Right lung (tissue), 10 donors: ENCODE measurements at places on chromosomes 12 and 14. TPM values are rescaled to one million over a fixed set of nuclear protein-coding genes. Genes with fewer than 3 reads are reported as not detected.

- DNase-seq, result no peak
Measured at GRCh38 chr12:61272441-61272840, 987.8 kb upstream of the USP15 start.

GRCh38 chr12:19245666-19246065, 116.1 kb downstream of the PLEKHA5 start:
- no peak for DNase-seq

GRCh38 chr12:91542067-91542466, 359.4 kb upstream of the DCN start:
- no peak for DNase-seq

DNA sequence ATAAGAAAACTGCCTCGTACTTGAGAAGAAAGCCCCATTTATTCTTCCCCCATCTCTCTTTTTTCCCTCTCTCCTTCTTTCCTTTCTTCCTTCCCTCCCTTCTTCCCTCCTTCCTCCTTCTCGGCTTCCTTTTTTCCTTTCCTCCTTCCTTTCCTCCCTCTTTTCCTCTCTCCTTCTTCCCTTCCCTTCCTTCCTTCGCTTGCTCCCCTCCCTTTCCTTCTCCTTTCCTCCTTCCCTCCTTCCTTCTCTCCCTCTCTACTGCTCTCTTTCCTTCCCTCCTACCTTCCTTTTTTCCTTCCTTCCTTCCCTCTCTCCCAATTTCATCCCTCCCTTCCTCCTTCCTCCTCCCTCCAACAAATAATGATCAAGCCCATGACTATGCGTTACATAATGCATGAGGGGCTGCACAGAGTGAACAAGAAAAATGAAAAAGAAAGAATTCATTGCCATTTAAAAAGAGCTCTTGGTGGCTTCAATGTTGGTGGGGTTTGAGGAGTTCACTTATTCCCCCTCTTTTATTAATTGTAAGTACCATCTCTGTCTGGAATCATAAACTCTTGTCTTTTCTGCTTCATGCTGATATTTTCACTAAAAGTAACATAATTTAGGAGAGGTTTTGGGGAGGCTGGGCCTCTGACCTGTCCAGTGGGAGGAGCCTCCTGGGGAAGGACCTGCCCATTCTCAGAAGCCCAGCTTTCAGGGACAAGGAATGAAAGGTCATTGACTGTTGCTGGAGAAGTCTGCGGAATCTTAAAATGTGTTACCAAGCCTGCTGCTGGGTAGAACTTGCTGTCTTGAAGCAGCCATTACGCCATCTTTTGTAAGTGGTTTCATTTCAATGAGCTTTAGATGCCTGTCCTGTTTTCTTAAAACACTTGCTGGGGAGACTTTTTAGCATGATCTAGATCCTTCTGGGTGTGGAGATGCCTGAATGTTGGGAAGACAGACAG, 144.3 kb downstream of the CHST11 start:
- DNase-seq, result no peak

DNA sequence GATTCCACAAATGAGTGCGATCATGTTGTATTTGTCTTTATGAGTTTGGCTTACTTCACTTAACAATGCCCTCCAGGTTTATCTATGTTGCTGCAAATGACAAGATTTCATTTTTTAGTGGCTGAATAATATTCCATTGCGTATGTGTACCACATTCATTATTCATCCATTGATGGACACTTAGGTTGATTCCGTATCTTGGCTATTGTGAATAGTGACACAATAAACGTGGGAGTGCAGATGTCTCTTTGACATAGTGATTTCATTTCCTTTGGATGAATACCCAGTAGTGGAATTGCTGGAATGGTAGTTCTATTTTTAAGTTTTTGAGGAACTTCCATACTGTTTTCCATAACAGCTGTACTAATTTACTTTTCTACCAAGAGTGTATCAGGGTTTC, 23.5 kb downstream of the AKAP6 start:
- no peak for DNase-seq

DNA sequence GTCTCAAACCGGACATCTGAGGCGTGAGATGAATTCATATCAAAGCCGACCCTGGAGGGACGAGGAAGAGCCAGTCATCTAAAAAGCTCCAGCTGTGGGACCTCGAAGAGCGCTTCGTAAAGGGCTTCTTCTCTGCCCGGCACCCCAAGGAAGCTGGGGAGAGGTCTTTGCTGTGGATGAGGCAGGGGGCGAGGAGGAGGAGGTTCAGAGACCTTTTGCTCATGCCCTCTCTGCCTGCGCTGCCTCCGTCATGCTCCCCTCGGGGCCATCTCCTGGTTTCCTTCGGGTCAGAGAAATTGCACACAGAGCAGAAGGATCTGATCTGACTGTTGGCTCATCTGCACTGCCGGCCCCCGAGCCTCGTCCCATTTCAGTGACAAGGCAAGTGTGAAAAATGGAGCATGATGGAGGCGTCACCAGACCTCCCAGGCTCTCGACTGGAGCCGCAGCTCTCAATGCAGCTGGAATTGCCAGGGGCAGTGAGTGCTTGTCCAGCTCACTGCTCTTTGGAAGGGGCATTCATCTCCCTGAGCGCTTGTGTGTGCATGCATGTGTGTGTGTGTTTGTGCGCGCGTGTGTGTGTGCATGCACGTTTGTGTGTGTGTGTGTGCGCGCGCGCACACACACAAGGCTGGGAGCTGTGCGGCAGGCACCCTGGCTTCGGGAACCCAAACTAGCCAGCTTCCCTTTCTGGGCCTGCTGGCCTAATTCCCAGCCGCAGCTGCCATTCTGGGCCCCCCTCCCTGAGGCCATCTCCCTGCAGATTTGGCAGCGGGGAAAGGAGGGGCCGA, 9.2 kb downstream of the CABP1 start:
- peak; percentile 34 for DNase-seq

DNA sequence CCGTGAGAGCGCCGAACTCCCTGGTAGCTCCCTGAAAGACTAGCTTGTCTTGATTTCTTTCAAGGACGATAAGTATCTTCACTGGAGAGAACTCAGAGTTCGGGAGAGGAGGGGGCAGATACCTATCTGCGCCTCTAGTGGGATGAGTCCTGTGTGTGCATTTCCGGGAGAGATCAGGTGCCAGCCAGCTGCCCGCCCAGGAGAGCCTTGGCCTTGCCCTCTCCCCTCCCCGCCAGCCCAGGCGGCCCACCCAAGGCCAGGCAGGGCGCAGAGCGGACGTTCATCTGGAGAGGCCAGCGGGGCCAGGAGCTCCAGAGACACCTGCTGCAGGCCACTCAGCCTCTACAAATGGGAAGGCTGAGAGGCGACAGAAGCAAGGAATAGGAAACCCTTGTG, 1.0 kb downstream of the CD9 start:
- no peak for DNase-seq

DNA sequence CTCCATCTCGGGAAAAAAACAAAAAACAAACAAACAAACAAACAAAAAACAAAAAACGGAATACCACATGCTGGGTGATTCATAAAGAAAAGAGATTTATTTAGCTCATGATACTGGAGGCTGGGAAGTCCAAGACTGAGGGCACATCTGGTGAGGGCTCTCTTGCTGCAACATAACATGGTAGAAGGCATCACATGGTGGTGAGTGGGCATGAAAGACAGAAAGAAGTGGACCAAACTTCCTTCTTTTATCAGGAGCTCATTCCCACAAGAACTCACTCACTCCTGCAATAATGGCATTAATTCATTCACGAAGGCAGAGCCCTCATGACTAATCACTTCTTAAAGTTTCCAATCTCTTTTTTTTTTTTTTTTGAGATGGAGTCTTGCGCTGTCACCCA, 8.0 kb upstream of the LGMN start:
- DNase-seq, result no peak

DNA sequence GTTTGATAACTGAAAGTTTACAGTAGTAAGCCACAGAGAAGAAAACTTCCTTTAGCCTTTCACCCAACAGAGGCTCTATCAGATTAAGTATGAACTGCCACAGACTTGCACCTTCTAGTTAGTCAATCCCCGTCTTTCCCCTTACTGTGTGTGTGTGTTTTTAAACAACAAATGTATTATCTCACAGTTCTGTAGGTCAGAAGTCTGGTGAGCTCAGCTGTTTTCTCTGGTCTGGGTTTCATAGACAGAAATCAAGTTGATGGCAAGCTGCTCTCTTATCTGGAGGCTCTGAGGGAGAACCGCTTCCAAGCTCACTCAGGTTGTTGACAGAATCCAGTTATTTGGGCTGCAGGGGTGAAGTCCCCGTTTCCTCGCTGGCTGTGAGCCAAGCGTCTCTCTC, 320.5 kb downstream of the PRKD1 start:
- DNase-seq, result no peak

DNA sequence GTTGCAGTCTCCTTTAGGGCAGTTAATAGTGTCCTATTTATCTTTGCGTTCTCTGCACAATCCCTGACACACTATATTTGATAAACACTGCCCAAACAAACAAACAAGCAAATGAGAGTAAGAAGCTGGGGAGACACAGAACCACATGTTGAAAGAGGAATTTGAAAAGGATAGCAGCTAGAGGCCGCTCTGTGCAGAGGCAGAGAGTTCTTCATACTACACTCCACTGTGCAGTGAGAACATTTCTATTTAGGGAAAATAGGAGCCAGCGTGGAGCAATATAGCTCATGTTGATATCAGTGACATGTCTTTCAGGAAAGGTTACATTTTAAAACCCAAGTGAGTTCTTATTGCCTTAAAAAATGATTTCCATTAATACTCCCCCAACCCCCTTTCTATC, 140.3 kb upstream of the SEL1L start:
- DNase-seq, result no peak

DNA sequence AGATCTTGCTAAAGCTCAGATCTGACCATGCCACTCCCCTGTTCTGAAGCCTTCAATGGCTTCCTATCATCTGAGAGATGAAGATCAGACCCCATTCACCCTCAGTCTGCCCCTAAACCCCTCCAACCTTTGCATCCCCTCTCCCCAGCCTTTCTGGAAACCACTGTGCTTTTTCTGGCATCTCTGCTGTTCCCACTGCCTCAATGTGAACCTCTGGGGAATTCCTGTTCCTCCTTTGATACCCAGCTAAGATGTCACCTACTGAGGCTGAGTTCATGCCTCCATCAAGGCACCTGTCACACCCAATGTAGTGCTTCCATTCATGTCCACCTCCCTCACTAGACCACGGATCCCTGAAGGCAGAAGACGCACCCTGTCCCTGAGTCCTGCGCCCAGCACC, 19.3 kb downstream of the CYP46A1 start:
- no peak for DNase-seq

DNA sequence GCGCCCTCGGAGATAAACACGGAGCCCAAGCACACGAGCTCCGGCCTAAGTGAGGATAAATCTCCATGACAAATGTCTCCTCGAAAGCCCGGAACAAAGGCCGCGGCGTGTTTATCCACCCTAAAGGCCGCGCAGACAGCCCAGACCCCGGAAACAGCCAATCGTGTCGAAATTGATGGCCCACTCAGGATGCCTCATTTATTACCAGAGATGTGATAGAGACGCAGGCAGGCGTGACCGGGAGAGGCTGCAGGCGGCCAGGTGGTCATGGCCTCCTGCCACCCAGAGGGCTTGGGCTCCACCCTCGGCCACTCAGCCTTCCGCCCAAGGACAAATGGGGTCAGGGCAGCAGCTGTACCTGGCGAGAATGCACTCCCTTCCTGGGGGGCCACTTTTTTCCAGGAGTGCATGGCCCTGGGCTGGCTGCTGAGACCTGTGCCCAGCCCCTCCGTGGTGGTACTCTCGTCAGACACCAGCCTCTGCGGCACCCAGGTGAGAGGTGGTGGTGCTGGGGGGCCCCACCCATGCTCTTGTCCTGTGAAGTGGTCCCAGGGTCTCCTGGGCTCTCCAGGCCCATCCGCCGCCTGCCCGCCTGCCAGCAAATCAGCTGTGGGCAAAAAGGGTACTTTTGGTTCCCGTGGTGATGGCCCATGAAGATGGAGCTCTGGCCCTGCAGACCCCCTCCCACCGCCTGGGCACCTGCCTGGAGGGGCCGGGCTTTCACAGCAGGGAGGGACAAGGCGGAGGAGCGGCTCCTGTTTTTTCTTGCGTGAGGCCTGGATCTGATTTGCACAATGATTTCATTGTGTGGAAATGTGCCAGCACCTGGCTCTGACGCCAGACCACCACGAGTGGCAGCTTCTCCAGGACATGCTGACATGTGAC, 211.5 kb upstream of the C14orf180 start:
- DNase-seq, result no peak

GRCh38 chr12:75656648-75657047, 145.2 kb upstream of the KRR1 start:
- no peak for DNase-seq

- DNase-seq, result no peak
Measured at GRCh38 chr12:46430340-46430948, 57.9 kb upstream of the SLC38A2 start.

- DNase-seq, result no peak
Measured at GRCh38 chr12:90515199-90516175, 439.5 kb downstream of the CCER1 start.

DNA sequence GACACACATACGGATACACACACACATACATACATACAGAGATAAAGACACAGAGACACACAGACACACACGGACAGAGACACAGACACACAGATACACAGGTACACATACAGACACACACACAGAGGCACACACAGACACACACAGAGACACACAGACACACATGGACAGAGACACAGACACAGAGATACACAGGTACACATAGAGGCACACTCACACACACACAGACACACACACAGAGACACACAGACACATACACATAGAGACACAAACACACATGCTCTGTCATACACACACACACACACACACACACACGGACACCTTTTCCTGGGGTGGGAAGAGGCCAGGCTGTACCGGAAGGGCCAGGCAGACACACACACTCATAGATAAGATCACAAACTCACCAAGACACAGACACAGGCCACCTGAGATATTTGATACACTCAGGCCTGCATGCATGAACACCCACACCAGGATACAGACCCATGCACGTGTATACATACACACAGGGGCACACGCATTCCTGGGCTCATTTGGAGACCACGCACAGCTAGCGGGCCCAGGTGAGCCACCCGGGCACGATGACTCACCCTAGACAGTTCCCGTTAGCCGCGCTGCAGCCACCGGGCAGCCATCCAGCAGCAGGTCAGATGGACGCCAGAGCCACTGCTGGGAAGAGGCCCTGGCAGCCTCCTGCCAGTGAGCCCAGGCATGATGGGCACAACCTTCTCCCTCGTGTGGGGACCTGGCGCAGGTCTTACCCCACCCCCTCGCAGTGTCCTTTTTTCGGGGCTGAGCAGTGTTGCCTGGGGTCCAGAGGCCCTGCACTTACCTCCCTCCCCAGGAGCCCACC, 1.8 kb upstream of the AHNAK2 start:
- no peak for DNase-seq

The DLK1 gene
- 117 TPM for polyA plus RNA-seq

The PFKM gene
- polyA plus RNA-seq, result 68.4 TPM
